ENCODE measurements at places on chromosomes 16 and 17.

GRCh38 chr17:73582821-73583220 is 61.4 kb downstream of the SDK2 start:
- DNase-seq = no peak

GRCh38 chr17:31838636-31839225 is 20.3 kb downstream of the COPRS start:
- DNase-seq = no peak

GRCh38 chr16:10852948-10853347 is 24.1 kb upstream of the CIITA start:
- DNase-seq = no peak

- no peak for DNase-seq
Observed at GRCh38 chr16:3004319-3004718, 8.4 kb upstream of the CLDN9 start.

DNA sequence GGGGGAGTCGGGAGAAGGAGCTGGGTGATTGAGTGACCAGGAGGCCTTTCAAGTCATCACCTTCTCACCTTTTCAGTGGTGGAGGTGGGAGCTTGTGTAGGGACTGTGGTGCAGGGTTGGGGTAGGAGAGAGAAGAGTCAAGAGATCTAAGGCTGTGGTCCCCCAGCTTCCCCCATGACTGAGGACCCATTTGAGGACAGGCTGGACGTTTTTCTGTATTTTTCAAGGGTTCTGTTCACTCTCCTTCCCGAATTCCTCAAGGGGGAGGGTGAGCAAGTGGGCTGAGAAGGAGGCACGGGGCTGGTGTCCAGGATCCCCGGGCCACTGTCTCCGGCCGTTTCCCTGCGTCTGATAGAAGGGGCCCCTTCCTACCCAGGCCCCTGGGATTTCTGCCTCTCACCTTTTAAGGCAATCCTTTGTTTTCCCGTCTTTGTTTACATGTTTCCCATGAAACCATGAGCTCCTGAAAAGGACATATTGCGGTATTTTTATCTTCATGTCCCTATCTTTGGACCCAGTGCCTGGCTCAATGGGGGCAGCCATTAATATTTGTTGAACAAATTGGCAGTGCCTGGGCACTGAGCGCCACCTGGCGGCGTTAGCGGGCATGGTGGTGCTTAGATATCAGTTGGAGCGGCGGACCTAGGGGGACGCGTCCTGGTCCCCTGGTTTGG is 9.2 kb upstream of the CD300A start:
- DNase-seq = peak; percentile 64

GRCh38 chr17:17096438-17097178 is 54.4 kb downstream of the MPRIP start:
- DNase-seq = no peak

GRCh38 chr16:69833357-69834282 is 71.5 kb downstream of the WWP2 start:
- DNase-seq = no peak

DNA sequence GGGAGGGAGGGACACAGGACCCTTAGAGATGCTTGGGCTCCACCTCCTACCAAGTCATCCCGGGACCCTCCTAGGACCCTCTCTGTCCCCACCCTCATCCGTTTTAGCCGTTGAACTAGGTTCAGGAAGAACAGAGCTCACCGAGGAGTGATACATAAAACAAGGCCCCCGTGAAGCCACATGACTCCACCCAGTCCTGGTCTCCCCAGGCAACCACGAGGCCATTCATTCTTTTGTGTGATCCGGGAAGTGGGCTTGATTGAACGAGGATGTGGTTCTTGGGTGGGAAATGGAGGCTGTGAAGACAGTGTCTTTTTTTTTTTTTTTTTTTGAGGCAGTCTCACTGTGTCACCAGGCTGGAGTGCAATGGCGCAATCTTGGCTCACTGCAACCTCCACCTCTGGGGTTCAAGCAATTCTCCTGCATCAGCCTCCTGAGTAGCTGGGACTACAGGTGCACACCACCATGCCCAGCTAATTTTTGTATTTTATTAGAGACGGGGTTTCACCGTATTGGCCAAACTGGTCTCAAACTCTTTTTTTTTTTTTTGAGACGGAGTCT is 14.8 kb downstream of the TRARG1 start:
- peak; percentile 47 for DNase-seq

DNA sequence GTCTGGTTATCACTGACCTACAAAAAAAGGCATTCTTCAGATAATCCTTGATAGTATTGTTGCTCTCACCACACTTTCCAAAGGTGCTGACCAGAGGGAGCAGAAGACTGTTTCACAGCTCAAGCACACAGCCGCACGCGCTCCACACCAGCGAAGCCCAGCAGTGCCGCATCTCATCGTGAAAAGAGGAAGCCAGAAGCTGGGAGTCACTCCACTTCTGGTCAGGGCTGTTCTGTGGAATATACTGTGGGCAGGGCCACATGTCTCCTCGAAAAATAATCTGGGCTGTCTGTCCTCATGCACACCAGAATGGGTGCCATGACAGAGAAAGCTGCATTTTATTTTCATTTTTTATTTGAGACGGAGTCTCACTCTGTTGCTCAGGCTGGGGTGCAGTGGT is 7.3 kb upstream of the PRSS36 start:
- DNase-seq = no peak

- DNase-seq = no peak
Observed at GRCh38 chr17:77306790-77307478, 166.2 kb downstream of the SEC14L1 start.

DNA sequence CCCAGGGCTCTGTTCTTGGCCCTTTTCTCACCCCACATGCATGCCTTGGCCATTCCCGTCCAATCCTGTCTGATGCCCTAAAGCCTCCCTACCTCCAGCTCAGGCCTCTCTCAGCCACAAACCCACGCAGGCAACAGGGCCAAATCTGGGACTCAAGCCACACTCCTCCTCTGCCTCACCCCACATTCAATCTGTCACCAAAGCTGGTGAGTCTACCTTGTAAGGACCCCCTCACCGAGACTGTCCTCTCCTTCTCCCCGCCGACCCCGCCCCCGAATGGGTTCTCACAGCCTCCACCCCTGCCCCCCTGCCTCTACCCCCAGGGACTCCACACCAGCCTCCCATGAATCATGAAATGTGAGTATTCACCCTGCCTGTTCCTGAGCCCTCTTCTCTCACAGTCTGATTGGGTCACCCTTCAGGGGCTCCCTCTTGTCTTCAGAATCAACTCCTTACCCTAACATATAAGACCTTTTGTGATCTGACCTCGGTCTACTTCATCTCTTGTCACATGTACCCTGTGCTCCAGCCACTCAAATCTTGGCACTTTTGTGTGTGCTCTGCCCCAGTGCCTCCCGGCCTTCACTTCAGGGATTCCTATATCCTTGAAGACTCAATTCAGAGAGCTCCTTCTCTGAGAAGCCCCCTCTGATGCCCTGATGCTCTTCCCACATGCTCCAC is 10.7 kb downstream of the EPOP start:
- no peak for DNase-seq

DNA sequence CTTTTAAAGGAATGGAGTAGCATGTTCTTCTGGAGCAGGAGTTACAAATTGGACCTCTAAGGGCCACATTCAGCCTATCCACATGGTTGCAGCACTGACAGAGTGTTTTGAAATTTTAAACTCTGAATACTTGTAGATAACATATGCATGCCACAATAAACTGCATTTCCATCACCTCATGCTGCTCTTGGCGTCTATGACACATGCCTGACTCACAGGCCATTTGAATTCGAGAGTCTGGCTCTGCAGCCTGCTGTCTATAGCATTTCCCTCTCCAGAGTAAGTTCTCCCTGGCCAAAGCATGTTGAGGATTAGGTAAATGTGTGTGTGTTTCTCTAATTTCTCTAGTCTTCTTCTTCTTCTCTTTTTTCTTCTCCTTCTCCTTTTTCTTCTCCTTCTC is 28.7 kb upstream of the MYOCD start:
- no peak for DNase-seq

DNA sequence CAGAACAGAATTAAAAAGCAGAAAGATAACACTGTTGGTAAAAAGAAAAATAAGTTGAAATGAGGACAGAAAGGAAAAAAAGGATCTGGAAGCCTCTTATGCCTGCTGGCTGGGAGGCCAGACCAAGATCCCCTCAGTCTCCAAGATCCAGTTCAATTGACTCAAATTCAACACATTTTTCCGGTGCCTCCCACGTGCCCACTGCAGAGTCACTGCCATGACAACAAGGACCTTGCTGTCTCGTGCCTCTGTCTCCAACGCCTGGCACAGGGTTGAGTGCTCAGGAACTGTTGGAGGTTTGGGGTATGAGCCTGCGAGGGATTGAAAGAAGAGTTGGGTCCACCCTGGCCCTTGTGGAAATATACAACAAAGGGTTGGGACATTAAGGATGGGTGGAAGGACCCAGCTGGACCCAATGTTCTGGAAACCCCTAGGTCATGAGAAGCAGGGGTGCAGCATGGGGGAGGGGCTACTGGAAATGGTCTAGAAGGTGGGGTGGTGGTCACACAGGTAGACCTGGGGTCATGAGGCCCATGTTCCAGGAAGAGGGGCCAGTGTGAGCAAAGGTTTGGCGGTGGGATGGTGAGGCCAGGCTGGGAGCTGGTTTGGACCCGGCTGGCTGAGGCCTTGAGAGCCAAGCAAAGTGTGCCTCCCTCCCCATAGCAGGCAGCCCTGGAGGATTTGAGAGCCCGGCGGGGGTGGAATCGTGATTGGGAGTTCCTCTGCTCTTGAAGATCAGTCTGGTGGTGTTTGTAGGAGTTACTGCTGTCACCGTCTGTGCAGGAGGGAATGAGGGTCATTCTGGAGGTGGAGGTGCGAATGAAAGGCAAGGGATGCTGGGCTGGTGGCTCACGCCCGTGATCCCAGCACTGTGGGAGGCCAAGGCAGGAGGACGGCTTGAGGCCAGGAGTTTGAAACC is 1.3 kb downstream of the IL34 start:
- no peak for DNase-seq

- no peak for DNase-seq
Observed at GRCh38 chr17:28056276-28056620, 13.8 kb downstream of the NLK start.

- no peak for DNase-seq
Observed at GRCh38 chr17:15657868-15658267, 26.2 kb downstream of the TRIM16 start.

DNA sequence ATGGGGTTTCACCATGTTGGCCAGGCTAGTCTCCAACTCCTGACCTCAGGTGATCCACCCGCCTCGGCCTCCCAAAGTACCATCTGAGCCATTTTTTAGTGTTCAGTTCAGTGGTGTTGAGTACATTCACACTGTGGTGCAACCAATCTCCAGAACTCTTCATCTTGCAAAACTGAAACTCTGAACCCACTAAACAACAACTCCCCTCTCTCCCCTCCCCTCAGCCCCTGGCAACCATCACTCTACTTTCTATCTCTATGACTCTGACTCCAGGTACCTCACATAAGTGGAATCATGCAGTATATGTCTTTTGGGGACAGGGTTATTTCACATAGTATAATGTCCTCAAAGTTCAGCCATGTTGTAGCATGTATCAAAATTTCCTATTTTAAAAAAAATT is 18.7 kb upstream of the MAPK3 start:
- no peak for DNase-seq

GRCh38 chr17:50139950-50140885 is 10.3 kb upstream of the SAMD14 start:
- DNase-seq = peak; percentile 68

DNA sequence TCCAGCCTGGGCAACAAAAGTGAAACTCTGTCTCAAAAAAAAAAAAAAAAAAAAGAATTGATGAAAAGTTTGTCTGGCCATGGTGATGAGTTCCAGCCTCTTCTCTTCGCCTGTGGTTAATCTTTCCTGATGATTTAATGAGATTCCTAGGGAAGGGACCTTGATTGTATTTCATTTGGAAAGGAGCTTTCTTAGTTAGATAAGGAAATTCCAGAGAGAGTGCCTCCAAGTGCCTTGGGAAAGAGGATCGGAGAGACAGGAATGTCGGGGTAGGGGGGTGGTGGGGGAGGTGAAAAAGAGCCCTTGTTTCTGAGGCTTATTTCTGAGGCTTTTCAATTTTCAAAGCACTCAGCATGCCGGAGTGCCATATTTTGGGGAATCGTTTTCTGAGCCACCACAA is 93.2 kb upstream of the SIAH1 start:
- DNase-seq = no peak

- DNase-seq = no peak
Observed at GRCh38 chr16:22055881-22056280, 36.5 kb upstream of the VWA3A start.

- no peak for DNase-seq
Observed at GRCh38 chr16:62404842-62405611, 368.8 kb upstream of the CDH8 start.

- no peak for DNase-seq
Observed at GRCh38 chr17:64739316-64740058, 77.4 kb upstream of the SMURF2 start.

GRCh38 chr16:11241480-11242204 is 14.4 kb downstream of the SOCS1 start:
- DNase-seq = no peak

DNA sequence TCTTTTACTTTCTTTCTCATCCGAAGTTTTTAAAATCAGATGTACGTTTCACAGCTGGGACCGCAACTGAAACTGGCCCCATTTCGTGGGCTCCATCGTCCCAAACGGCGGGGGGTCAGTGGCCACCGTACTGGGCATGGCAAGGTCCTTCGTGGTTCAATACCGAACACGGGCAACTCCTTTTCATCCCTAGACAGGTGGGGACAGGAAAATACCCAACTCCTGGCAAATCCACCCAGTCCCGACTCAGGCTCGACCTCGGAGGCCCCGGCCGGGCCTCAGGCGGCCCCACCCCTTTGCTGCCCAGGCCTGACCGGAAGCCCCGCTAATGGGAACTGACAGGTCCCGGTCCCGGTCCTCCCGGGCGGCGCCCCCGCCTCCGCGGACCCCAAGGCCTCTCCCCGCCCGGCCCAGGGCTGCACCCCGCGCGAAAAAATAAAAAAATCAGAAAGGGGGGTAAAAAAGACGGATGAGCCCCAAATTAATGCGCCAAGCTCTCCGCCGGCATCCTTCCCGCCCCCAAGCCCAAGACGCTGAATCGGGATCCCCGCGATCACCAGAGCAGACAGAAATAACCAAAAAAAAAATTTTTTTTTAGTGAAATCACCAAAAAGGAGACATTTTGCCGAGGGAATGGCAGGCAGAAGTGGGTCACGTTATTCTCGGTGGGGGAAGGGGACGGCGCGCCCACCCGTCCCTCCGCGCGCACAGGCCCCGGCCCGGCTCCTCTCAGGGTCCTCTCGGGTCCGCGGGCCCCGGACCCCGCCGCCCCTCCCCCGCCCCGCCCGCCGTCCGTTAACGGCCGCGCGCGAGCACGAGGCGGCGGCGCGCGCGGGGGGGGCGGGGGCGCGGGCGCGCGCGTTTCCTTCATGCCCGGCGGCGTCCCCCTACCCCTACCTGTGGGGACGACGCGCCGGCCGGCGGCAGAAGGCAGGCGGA is 562 bp downstream of the ZC3H7A start:
- no peak for DNase-seq
